Activated T-helper 1 cell treated with Interleukin-2 at 50 U/mL for 16 hours (primary cell): ENCODE measurements at places on chromosomes 4 and X.

DNA sequence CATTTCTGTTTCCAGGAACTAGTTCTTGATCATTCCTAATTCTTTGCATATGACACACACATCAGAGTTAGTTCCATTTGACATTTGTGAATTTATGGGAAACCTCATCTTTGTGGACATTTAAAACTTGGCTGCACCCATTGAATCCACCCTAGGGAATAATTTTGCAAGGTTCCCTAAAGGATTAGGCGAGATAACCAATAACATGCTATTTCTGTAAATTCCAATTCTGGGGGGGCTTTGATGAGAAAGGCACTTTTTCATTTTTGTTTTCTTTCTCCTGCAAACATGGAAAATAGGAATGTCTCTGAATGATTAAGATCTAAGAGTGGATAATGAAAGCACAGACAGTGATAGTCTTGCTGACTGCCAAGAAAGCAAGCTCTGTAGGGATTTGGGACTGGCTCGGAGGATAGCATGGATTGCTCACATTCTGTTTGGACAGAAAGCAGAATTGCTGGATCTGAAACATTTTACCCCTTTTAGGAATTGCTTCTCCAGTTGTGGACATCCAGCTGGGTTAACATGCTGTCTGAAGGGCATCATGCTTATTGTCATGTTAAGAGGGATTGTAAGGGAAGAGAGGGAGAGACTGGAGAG lies 145.1 kb downstream of the NHS start:
- no peak for DNase-seq

- DNase-seq = no peak
Observed at GRCh38 chr4:6154875-6155274, 45.5 kb downstream of the JAKMIP1 start.

DNA sequence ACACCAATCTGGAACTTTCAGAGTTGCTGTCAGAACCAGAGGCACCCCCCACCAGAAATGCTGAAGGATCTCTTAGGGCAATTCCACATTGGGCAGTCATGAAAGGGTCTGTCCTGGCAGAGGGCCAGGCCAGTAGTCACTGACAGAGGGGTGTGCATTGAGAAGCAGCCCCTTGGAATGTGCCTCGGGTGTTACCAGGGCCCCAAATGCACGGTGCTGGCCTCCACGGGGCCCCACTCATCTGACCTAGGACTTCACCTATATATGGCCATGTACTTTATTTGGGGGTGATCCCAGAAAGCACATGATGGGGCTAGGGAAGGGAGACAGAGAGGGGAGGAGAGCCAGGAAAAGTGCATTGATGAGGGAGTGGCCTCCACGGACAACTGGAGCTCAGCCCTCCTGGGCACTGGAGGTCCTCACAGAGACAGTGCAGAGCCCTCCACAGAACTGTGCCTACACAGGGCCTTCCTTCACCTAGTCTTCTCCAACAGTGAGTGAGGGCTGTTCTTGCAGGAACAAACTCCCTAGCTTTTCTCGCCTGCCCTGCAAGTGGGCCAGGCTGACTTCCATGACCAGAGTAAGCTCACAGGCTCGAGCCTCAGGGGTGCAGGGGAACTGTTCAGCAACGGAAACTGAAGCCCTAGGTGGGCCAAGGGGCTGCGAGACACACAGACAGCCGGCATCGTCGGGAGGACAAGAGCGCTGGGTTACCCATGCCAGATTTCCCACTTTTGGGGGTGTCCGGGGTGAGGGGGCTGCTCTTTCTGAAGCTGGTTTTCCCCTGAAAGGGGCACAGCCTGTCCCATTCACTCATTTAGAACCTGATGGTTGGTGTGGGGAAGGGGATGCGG lies 136.2 kb downstream of the HMX1 start:
- DNase-seq = no peak

- DNase-seq = no peak
Observed at GRCh38 chr4:6420972-6421371, 51.4 kb downstream of the PPP2R2C start.

GRCh38 chrX:142233400-142233799 lies 28.3 kb upstream of the MAGEC2 start:
- no peak for DNase-seq

GRCh38 chr4:129344058-129344457 lies 248.1 kb downstream of the C4orf33 start:
- no peak for DNase-seq

DNA sequence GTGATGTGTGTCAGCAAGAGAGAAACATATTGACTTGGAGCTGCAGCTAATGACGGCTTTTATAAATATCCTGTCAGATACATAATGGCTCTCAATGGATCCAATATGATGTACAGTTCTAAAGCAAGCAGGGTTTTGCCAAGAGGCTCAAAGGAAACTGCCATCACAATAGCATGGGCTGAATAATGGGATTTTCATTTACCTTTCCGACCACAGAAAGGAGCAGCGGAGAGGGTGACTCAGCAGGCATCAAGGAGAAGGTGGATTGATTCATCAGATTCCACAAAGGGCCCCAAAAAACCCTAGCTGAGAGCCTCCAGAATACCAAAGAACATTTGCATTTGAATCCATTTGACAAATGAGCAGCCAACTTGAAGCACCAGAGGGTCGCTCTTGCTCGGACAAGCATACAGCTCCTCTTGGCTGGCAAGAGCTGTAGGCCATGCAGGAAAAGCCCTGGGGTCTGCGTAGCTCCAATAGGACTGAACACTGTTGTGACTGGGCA lies 355.7 kb upstream of the NOCT start:
- no peak for DNase-seq

DNA sequence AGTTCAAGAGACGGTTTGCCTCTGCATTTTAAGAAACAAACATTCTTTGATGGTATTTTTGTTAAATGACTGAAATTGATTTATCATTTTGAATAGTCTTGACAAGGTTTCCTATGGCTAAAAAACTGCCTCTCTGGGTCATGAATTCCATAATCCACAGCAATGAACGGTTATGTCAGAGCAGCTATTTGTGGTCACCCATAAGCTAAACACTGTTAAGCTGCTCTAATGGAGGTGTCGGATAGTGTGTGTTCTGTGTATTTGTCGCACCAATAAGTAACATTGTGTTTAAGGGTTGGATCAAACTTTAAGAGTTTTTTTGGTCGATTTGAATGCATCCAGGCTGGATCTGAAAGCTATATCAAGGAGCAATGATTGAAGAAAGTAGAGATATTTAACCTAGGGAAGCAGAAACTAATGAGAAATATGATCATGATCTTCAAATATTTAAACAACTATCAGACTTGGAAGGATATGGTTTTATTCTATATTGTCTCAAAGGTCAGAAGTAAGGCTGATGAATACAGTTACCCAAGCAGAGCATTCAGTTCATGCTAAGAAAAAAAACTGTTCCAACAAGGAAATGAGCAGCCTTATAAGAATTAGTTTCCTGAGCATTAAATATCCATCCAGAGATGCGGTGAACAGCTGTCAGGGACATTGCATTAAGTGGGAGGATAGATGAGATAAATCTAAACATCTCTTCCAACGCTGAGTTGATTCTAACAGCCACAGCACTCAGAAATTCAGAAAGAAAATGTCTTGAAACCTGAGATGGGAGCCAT lies 232.3 kb upstream of the RPS6KA3 start:
- no peak for DNase-seq

DNA sequence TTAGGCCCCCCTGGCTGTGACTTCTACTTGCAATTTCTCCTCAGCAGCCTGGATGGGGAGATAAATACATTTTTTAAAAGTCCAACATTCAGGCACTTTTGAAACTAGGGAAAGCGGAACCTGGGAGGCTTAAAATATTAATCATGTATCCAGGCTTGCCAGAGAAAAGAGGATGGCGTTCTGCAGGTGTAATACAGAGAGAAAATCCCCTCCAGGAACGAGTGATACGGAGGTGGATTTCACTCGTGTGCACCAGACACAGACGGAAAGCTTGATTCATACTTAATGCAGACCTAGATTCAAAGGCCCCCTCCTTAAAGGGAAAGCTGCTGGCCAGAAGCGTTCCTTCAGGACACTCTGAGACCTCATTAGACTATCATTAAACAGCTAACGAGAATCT lies 354.0 kb upstream of the BOD1L1 start:
- no peak for DNase-seq

- DNase-seq = peak; percentile 25
Observed at GRCh38 chr4:76993787-76994641, 44.5 kb downstream of the SEPTIN11 start.

DNA sequence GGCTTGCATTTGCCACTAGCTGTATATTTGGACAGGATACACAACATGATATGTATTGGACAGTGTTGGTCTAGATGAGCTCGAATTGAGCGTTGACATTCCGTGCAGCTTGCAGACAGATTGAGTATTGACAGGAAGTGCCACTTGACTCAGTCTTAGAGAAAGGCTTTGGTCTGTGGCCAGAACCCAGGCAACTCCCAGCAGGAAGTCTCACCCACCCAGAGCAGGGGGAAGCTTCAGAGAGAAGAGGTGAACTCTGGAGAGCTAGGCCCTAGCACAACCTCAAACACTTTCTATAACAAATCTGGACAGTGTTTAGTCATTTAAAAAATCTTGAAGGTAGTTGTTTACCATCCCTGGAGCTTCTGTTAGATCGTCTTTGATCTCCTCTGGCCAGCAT lies 280.5 kb downstream of the FBXW7 start:
- DNase-seq = peak; percentile 55

DNA sequence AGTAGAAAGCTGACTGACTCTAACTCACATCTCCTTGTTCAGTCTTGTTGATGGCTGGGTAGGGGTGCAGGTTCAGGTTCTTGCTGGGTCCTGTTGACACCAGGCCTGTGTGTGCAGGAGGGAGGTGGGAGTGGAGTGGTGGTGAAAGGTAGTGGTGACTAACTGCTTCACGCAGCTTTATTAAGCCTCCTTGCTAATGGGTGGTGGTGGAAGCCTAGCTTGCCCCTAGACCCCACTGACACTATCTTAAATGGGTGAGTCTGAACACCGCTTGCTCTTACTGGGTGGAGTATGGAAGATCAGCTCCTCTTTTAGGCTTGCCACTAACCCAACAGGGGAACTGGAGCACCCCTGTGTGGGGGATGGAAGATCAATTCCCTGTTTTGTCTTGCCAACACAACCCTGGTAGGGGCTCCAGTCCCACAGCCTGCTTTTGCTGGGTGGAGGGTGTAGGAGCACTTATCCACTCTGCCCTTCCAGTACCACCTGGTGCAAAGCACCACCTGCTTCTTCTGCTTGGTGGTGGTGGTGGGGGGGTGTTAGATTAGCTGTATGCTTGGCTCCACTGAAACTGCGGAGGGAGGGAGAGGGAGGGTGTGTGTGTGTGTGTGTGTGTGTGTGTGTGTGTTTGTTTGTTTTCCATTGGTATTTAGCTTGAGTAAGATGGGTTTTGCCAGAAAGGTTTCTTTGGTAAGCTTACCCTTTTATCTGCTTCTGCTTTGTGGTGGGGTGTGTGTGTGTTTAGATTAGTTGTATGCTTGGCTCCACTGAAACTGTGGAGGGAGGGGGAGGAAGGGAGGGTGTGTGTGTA lies 25.6 kb downstream of the KDM6A start:
- DNase-seq = no peak

GRCh38 chr4:24472161-24472510 lies 112.2 kb downstream of the DHX15 start:
- DNase-seq = no peak

- no peak for DNase-seq
Observed at GRCh38 chr4:77451530-77451929, 154.1 kb upstream of the CXCL13 start.

- no peak for DNase-seq
Observed at GRCh38 chr4:182855312-182855711, 61.9 kb downstream of the DCTD start.

DNA sequence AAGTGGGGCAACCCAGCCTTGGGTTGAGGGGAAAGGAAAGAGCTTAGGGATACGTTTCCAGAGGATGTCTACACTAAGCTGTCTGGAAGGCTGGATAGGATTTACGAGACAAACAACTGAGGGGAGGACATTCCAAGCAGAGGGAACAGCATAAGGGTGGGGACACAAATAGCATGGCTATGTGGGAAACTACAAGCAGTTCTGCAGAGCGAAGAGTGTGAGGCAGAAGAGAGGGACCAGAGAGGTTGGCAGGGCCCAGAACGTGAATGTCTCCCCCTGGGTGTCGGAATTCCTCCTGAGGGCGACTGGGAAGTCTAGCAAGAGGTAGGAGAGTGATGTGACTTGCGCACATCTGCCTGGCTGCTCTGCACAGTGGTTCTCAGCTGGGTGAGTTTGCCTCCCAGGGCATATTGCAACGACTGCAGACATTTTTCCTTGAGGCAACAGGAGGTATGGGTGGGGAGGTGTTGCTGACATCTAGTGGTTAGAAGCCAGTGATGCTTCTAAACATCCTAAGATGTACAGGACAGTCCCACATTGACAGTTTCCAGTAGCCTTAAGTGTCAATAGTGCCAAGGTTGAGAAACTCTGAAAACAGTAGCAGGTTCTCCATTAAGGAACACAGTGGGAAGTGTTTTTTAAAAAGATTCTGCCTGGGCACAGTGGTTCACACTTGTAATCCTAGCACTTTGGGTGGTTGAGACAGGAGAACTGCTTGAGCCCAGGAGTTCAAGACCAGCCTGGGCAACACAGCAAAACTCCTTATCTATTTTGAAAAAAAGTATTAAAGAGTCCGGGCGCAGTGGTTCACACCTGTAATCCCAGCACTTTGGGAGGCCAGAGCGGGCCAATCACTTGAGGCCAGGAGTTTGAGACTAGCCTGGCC lies 9.2 kb downstream of the NDUFA1 start:
- no peak for DNase-seq

- no peak for DNase-seq
Observed at GRCh38 chr4:119209077-119209476, 3.4 kb upstream of the USP53 start.

DNA sequence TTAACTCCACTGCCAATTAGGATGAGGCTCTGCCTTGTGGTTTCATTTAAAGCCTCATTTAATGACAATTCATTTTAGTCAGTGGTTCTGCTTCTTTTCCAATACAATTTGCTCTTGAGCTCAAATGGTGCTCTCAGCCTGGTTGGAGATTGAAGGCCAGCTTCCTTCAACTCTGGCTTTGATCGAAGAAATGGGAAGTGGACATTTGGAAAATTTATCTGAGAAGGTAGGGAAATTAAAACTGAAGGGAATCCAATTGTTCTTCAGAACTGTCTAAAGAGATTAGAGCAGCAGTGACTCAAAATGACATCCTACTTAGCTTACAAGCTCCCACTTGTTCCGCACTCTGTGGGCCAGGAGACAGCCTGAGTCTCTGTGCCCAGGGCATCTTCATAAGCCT lies 206.8 kb downstream of the SMARCA1 start:
- no peak for DNase-seq

DNA sequence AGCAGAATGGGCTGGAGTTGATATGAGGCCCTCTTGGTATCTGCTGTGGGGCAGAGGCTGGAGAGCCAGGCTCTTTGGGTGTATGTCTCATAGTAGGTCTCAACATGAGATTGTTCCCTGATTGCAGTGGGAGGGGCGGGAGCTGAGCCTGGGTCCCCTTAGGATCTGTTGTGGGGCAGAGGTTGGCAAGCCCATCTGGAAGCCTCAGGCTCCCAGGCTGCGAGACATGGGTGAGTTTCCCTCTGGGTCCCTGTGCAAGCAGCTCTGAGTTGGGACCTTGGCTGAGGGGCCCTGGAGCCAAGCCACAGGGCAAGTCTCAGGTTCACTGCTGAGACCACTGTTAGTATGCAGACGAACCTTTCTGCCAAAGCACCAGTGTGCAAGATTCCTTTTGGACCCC lies 201.9 kb downstream of the ARHGAP10 start:
- DNase-seq = no peak
